NCI-H2081 treated with DMSO at 0.1 percent for 48 hours (cell line): ENCODE measurements at places on chromosomes 12 and 14.

GRCh38 chr12:3333991-3334391 lies 157.0 kb upstream of the PRMT8 start:
- DNase-seq, result no peak

- DNase-seq, result no peak
Measured at GRCh38 chr14:53218161-53218560, 65.0 kb upstream of the DDHD1 start.

GRCh38 chr12:39912211-39912980 lies 193.5 kb downstream of the SLC2A13 start:
- DNase-seq, result no peak

- no peak for DNase-seq
Measured at GRCh38 chr12:67456431-67456901, 187.3 kb downstream of the CAND1 start.

GRCh38 chr12:47785036-47785886 lies 12.2 kb downstream of the SLC48A1 start:
- DNase-seq, result no peak

- no peak for DNase-seq
Measured at GRCh38 chr12:6954316-6955107, 3.4 kb downstream of the PTPN6 start.

- no peak for DNase-seq
Measured at GRCh38 chr14:89720076-89720687, 234.3 kb downstream of the EFCAB11 start.
